ENCODE measurements at places on chromosomes 5 and 9.

GRCh38 chr5:420632-421286 lies 22.2 kb upstream of the EXOC3 start:
- DNase-seq = no peak

- DNase-seq = no peak
These were observed 797 bp downstream of the FAM78A start for GRCh38 chr9:131275332-131276093.

DNA sequence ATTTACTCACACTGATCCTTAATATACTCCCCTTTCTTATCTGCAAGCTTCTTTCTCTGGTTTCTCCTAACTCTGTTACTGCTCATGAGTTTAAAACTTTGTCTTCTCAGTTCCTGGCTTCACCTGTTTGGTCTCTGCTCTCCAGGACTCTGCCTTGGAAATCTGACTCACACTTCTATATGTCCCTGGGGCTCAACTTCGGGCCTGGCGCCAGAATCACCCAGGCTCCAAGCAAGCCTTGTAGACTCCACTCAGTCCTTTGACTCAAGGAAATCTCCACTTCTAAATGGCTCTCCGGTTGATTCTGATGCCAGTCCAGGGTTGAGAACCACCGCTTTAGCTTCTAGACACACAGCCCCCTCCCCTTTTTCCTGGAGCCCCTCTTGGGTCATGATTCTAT lies 57.8 kb downstream of the TMC1 start:
- no peak for DNase-seq

- no peak for DNase-seq
These were observed 27.5 kb downstream of the GPX3 start for GRCh38 chr5:151047814-151048425.

DNA sequence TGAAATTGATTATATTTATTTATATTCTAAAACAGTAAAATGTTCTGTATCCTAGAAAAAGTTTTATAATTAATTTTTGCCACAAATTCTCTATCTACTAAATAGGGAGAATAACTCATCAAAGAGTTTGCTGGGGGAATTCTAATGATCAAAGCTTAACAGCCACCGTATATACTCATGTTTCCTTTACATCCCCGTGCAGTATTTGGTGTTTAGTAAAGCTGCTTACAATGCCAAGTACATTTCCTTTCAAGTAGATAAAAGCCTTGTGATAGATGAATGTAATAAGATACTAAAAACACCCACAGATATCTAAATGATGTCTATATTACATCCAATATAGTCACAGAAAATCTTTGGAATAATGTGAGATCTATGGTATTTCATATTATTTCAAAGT lies 312.2 kb downstream of the HCN1 start:
- no peak for DNase-seq

GRCh38 chr5:65072850-65073249 lies 304.1 kb downstream of the CWC27 start:
- DNase-seq = no peak

- no peak for DNase-seq
These were observed 64.2 kb upstream of the IRX1 start for GRCh38 chr5:3531320-3531986.

DNA sequence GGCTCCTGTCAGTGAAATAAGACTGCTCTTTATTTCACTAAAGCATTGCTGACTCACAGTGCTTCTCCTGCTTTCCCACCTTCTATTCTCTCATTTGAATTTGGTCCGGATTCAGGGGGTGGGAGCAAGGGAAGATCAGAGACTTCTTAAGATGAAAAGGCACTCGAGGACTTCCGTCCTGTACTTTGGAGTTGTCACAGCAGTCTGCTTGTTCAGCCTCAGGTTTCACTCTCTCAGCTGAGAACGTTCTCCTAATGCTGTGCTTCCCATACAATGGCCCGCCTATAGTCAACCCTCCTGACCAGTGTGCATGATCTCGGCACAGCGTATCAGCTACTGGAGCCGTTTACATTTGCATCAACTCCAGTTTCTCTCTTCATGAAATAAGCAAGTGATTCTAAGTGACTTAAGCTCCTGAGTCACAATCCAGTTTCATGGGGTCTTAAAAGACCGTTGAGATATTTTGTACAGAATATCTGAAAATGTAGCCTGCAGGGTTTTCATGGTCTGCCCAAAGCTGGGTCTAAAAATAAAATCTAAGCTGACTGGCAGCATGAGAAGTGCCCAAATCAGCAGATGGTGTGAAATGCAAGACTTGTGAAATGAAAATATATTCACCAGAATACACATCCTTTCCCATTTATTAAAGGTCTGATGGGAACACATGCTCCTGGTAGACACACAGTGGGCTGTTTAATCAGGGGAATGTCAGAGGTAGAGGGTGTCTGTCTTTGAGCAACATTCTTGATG lies 145.0 kb downstream of the ADCY2 start:
- DNase-seq = no peak

DNA sequence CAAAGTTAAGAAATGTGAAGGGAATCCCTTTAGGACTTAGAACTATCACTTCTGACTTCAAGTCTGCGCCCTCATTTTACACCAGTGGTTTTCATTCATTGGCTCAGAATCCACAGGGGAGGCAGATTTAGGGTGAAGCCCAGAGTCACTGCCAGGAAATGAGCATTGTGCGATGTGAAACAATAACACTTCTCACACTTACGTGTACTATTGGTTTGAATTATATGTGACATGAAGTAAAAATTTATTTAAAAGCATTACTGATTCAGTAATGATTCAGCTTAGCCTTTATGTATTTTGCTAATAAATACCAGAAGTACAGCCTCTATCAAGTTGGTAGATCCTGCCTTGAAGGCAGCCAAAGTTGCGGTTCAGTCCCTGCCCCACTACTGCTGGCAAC lies 98.6 kb downstream of the PAM start:
- no peak for DNase-seq

DNA sequence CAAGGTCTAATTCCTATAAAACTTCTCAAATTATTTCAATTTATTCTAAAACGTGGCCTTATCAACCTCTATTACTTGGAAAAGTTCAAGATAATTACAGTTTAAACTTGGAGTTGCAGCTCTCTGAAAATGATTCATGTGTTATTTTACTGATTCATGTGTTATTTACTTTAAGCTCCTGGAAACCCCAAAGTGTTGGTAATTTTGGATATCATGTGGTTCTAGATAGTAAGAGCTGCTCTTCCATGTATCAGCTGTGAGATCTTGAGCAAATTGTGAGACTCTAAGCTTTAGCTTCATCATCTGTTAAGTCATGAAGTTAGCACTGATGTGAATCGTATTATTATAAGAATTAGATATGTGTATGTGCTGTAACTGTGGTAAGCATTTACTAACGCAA lies 749.2 kb downstream of the TLE4 start:
- no peak for DNase-seq

DNA sequence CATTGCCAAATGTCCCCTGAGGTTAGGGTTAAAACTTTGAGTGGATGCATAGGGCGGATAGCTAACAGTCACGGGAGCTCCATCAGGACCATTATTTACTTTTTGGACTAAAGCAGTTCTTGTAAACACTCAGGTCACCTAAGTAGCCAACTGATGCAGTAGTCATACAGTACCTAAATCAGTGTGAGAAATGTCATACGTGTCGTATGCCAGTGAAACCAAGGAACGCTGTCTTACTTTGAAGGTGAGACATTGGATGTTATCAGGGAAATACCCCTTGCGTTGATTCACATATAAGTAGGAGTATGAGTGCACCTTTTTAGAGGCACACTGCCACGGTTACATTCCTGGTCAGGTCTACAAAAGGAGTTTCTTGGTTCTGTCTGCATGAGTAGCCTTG lies 101.9 kb downstream of the LNPEP start:
- no peak for DNase-seq

- DNase-seq = no peak
These were observed 693.8 kb downstream of the DNAH5 start for GRCh38 chr5:13250464-13251291.

DNA sequence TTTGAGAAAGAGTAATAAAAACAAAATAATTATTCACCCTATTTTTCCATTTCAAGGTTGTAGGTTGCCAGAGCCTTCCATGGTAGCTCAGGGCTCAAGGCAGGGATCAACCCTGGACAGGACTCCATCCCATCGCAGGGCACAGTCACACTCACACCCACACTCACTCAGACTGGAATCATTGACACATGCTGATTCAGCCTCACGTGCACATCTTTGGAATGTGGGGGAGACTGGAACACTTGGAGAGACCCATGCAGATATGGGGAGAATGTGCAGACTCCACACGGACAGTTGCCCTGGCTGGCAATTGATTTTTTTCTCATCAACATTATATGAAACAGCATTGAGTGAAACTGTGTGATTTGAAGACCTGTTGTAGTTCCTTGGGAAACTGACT lies 234.1 kb downstream of the ADGRV1 start:
- no peak for DNase-seq

DNA sequence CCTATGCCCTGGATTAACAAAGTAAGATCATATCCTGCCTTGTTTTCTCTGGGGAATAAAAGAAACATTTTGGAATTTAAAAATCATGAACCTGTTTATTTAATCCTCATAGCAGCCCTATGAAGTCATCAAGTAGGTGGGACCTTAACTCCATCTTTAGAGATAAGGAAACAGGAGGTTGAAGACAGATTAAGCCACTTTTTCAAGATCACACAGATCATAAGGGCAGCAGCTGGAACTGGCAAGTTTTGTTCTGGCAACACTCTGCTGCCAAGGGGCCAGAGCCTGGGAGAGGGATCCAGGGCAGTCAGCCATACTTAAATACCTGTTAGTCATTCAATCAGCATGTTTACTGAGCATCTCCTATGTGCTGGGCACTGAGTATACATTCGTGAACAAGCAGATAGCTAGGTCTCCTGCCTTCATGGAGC lies 63.7 kb downstream of the SLC1A1 start:
- DNase-seq = no peak

DNA sequence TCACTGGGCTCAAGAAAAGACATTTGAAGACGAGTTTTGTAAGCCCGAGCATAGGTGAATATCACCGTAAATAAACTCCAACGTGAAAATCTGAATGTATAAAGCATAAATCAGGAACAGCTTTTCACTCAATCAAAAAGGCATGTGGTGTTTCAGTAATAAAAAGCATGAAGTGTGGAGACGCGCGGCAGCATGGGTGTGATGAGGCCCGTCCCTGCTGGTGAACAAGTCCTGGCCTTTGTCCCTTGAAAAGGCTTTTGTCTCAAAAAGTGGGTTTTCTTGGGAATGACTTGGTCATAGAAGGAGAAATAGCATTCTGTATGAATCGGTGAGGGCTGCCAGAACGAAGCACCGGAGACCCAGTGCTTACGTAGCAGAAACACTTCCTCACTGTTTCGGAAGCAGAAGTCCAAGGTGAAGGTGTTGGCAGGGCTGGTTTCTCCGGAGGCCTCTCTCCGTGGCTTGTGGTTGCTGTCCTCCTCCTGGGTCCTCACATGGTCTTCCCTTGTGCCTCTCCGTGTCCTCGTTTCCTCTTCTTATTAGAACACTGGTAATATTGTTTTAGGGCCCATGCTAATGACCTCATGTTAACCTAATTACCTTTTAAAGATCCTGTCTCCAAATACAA lies 24.9 kb downstream of the ROPN1L start:
- DNase-seq = no peak

DNA sequence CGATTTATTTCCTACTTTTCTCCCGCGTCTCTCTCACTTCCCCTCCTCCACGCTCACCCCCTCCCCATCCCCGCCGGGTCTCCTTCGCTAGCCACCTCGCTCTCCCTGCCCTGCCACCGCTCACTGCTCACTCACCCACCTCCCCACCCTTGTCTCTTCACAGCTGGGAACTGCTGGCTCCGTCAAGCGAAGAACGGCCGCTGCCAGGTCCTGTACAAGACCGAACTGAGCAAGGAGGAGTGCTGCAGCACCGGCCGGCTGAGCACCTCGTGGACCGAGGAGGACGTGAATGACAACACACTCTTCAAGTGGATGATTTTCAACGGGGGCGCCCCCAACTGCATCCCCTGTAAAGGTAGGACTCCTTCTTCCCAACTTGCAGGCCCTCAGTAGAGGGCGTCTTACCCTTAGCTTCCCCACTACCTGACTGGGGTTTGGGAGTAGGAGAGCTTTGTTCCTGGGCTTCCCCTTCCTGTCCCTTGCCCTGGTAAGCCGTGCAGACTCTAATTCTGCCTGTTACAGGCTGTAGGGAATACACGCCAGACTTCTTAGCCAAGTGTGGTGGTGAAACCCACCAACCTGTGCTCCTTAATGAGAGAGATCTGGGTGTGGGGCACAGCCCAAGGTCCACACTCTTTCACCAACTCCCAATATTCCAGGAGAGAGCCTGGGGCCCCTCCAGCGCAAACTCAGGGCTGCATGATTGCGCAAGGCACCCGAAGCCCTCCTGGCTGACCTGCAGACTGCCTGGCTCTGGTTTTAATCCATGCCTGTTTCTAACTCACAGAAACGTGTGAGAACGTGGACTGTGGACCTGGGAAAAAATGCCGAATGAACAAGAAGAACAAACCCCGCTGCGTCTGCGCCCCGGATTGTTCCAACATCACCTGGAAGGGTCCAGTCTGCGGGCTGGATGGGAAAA lies 2.5 kb downstream of the FST start:
- no peak for DNase-seq

GRCh38 chr5:37834542-37835379 lies 5.1 kb downstream of the GDNF start:
- DNase-seq = no peak

Measured in stimulated activated CD8-positive, alpha-beta memory T cell treated with anti-CD3 and anti-CD28 coated beads, Interleukin-7, amount 100 ng/mL, for 1 hour (primary cell).